Dorsolateral prefrontal cortex (tissue), 122 donors: ENCODE measurements at places on chromosomes 3 and 15.

DNA sequence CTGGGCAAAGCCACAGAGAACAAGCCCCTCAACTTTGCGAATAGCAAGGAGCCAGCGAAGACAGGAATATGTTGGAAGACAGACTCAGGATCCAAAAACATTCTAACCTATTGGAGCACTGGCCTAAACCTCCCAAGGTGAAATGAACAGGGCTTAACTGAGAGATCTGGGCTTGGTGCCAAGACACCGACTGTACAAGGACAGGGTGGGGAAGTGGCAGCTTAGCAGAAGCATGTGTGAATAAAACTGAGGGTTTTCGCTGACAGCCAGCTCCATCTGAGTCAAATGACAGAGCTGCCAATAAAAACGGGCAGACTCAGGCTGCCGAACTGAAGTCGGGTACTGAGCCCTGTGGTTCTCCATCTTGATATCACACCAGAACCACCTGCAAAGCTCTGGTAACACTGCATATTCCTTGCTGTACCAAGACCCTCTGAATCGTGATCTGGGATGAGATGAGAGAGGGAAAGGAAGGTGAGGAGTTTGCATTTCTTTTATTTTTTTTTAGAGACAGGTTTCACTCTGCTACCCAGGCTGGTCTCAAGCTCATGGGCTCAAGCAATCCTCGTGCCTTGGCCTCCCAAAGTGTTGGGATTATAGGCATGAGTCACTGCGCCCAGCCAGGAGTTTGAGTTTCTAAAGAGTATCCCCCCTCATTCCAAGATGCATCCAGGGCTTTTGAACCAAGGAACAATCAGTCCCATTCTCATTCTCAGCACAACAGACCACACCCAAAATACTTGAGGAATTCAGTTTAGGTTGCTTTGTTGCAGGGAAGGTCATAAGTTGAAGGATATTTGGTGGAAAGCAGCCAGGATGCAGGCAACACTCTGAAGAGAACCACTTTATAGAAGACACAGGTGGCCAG, 6.0 kb upstream of the PLCB2 start:
- DNase-seq = no peak

DNA sequence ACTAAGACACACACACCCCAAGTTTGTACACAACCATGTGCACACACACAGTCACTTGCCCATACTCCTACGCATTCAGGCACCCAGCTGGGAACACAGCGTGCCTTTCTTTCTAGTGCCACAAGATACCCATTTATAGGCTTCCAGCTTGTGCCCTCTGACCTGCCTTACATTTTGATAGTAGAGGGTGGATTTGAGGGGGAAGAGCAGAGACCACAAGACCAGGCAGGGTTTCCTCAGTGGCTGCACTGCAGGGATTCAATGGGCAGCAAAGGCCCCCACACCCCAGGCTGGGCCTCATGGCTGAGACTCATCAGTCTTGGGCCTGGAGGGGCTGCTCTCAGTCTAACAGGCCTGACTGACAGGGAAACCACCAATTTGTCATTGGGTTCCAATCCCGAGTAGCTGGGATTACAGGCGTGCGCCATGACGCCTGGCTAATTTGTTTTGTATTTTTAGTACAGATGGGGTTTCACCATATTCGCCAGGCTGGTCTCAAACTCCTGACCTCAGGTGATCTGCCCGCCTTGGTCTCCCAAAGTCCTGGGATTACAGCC, 18.8 kb upstream of the ANKDD1A start:
- no peak for DNase-seq

- peak; percentile 75 for DNase-seq
Observed at GRCh38 chr3:129383292-129383860, 45.1 kb downstream of the EFCAB12 start.

DNA sequence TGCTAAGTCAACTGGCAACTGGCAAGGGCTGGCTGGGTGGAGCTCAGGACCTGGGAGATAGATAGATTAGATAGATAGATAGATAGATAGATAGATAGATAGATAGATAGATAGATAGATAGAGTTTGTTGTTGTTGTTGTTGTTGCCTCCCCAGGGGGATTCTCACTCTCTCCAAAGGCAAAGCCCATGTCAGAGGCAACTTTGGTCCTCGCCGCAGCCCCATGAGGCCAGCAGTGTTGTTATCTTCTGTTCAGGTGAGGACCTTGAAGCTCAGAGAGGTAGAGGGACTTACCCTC, 7.4 kb upstream of the MST1R start:
- no peak for DNase-seq

- no peak for DNase-seq
Observed at GRCh38 chr3:116835658-116836057, 126.1 kb downstream of the TUSC7 start.

DNA sequence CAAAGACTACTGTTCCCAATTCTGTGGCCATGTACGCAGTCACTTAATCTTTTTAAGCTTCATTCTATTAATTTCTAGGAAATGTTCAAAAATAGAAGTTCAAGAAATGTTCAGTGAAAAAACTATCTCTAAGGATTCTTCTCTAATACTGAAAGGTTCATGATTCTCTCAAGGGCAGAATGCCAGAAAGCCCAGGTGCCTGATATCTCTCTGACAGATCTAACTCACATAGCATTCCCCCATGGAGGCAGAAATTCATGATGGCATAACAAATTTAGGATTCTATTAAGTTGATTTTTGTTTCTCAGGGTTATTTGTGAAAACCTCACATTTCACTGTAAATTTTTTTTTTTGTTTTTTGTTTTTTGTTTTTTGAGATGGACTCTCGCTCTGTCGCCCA, 17.5 kb downstream of the CHRM5 start:
- DNase-seq = no peak

- DNase-seq = no peak
Observed at GRCh38 chr15:52499506-52499905, 29.2 kb downstream of the MYO5A start.

GRCh38 chr3:105518203-105518602, 151.5 kb downstream of the ALCAM start:
- no peak for DNase-seq

DNA sequence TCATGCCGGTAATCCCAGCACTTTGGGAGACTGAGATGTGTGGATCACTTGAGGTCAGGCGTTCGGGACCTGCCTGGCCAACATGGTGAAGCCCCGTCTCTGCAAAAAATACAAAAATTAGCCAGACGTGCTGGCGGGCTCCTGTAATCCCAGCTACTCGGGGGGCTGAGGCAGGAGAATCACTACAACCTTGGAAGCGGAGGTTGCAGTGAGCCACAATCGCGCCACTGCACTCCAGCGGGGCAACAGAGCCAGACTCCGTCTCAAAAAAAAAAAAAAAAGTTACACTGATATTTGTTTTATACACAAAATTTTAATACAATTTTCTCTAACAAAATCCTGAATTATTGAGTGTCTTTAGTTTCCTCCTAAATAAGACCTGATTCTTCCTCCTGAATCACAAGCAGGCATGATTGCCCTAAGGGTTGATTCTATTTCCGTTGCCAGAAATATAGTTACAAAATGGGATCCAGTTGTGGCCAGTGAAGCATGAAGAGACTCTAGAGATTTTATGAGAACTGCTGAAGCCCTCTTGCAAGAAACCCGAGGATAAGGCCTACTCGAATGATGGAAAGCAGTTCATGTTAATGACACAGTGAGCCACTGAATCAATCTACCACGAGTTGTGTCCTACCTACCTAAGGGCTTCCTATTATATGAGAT, 9.6 kb upstream of the SMARCC1 start:
- no peak for DNase-seq

DNA sequence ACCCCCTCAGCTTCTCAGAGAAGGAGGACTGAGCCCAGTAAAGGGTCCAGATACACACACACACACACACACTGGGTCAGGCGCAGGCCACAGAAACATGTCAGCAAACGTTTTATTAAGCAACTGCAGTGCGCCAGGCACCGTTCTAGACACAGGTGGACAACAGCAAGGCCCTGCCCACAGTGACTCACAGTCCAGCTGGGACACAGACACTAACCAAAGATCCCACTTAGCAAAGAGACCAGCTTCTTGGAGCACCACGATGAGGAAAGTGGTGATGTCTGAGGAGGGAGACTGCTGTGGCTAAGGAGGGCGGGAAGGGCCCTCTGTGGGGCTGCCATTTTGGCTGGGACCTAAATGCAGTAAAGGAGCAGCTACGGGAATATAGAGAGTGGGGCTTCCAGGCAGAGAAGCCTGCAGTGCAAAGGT, 2.8 kb upstream of the VILL start:
- DNase-seq = no peak

DNA sequence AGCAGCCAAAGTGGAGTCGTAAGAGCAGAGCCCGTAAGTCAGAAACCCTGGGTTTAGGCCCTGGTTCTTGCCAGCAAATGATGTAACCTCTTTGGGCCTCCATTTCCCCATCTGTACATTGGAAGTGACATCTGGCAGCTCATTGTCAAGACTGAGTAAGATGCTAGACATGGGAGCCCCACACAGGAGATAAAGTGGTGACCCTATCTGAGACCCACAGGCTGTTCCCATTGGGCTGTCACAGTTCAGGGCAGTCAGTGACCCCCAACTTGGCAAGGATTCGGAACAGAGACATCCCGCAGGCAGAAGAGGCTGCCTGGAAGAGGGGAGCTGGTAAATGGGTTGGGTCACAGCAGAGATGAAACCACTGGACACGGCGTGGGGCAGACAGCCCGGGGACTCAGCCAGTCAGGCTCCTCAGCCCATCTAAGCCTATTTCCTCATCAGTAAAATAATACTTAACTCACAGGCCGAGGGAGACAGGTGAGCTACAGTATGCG, 1.8 kb downstream of the CLN6 start:
- DNase-seq = no peak

GRCh38 chr3:122219242-122219872, 35.9 kb downstream of the CASR start:
- DNase-seq = no peak

DNA sequence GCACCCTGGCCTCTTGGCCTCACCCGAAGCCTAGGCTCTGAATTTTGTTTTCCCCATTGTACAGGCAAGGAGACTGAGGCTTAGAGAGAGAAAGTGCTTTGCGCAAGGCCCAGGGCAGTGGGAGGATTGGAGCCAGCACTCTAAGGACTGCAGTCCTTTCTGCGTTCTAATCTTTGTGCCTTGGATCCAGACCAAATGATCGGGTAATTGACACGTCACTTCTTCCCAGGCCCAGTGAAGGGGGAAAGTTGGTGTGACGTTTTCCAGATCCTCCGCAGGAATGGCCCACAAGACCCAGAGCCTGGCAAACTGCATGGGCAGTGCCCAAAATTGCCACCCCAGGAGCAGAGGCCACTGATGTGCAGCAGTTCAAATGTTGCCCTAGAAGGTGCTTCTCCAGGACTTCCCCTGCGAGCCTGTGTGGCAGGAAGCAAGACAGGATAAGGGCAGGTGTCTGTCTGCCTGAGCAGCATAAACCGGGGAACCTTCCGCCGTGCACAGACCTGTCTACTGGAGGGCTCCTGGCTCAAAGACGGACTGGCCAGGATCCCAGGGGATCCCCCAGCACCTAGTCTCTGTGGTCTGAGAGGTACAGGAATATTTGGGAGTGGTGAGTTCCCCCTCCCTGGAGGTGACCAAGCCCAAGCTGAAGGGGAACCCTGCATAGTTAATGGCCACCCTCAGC, 194.5 kb upstream of the TLE3 start:
- no peak for DNase-seq

- no peak for DNase-seq
Observed at GRCh38 chr15:94075349-94075748, 156.0 kb upstream of the MCTP2 start.

DNA sequence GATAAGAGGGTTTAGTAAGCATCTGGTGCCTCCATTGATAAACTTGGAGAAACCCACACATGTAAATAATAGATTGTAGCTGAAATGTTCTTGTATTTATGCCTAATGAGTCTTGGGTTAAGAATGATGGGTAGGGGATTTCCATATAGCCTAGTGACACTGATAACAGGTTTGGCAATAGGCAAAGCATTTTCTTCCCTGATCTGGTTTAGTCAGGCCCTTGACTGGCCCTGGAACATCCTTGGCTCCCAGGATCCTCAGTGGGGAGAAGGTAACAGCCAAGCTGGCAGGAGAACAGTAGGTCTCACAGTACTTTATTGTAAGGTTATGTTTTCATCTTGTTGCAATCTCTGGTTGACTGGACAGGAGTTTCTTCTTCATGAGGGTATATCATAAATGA, 228.4 kb downstream of the DIPK2A start:
- DNase-seq = no peak

DNA sequence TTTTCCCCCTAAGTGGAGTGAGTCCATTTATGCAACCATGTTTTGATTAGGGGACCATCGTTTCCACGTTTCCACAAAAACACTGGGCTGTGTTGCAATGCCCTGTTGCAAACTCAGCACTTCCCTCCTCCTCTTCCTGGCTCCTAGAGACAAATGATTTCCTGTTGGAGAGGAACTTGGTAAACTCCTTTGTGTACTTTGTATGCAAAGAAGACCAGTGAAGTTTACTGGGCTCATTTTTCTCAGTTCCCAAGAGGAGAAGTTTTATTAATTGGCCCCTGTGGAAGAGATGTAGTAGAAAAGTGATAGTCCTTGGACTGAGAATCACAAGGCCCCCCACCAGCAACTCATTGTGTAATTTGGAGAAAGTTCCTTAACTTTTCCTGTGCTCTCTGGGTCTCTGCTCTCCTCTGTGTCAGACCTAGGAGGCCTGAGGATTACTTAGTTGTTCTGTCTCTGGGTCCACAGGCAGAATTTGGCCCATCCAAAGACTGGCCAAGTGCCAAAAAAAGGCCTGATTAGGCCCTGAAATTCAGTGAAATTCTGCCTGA, 95.0 kb downstream of the ATG7 start:
- DNase-seq = no peak

- no peak for DNase-seq
Observed at GRCh38 chr3:99808163-99808794, 9.4 kb upstream of the CMSS1 start.

- no peak for DNase-seq
Observed at GRCh38 chr15:100134089-100134583, 207.6 kb downstream of the ADAMTS17 start.

DNA sequence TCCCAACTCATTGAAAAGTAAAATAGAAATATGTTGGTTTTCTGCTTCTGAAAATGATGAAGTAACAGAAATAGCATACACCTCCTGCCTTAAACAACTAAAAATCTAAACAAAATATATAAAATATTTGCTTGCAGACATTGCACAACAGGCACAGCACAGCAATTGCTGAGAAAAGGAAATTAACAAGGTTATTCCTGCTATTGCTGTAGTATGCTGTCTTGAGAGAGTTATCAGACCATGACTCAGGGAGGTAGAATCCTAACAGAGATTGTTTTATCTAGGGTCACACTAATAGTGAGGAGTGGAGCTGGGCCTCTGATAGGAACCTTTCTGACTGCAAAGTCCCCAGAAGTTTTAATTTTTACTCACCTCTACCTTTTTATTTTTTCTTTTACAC, 72.6 kb downstream of the ZBTB20 start:
- DNase-seq = no peak

- no peak for DNase-seq
Observed at GRCh38 chr3:138509586-138509985, 75.2 kb downstream of the ESYT3 start.

DNA sequence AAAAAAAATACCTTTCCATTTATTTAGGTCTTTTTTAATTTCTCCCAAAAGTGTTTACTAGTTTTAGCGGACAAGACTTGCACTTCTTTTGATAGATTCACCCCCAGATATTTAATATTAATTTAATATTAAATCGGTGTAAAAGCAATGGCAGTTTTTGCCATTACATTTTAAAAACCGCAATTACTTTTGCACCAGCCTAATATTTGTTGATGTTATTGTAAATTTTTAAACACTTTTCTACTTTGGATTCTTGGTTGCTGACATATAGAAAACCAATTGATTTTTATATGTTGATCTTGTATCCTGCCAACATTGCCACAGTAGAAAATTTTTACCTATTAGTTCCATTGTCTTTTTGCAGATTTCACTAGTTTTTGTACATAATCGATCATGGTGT, 63.9 kb upstream of the PXYLP1 start:
- no peak for DNase-seq
